ENCODE measurements at places on chromosomes 4 and X.

- no peak for DNase-seq
These were observed 97.3 kb downstream of the RS1 start for GRCh38 chrX:18574591-18574990.

- no peak for DNase-seq
These were observed 231.6 kb downstream of the TLL1 start for GRCh38 chr4:166104623-166105022.

GRCh38 chr4:1518997-1519700 is 112.9 kb upstream of the NKX1-1 start:
- no peak for DNase-seq

DNA sequence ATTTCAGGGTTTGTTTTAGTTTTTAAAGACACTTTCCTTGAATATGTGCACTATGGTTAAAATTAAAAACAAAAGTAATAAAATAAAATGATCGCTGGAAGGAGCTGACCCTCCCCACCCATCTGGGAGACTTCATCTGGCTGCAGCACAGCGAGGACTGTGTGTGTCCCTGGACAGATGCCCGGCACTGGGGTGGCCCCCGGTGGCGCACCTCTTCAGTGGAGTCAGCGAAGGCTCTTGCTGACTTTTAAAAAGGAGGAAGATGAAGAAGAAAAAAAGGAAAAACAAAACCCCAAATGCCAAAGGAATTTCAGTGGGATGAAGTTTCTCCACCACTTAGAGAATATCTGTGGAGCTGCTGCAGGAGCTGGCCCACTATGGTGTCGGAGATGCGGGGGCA is 5.4 kb upstream of the ADGRG4 start:
- no peak for DNase-seq

DNA sequence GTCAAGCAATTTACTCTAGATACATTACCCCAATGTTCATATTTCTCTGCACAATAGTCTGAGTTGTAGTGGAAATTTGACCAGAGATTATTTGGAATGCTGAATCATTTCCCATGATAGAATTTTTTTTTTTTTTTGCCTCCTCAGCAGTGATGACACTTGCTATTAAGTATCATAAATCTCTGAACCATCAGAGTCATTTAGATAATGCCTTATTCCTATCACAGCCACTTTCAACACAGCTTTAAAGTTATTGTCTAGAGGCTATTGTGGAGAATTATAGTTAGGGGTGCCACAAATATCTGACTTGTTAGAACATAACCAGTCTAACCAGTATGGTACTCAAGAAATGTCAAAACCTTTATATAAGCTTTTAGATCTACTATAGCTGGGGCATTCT is 79.8 kb downstream of the LCORL start:
- DNase-seq, result no peak

GRCh38 chr4:26220696-26221095 is 100.1 kb upstream of the RBPJ start:
- DNase-seq, result no peak

GRCh38 chrX:149877636-149878035 is 3.3 kb upstream of the MAGEA8 start:
- DNase-seq, result no peak

- DNase-seq, result no peak
These were observed 168.4 kb upstream of the TENM3 start for GRCh38 chr4:182074810-182075209.

DNA sequence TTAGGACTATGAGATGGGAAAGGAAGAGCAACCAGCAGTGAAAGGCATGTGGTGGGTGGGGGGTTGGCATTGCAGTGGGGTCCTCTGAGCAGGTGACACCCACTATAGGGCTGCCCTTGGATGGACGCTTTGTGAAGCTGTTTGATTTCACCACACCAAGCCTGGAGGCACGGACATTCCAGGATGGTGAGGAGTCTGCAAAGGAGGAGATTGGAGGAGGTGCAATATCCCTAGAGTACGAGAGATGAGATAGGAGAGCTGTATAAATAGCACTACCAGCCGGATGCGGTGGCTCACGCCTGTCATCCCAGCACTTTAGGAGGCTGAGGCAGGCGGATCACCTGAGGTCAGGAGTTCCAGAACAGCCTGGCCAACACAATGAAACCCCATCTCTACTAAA is 42.3 kb downstream of the SHOX start:
- DNase-seq, result no peak

GRCh38 chr4:4803216-4803911 is 56.1 kb upstream of the MSX1 start:
- no peak for DNase-seq

Measured in stimulated activated naive CD4-positive, alpha-beta T cell (primary cell).